ENCODE measurements at places on chromosomes 12 and 14.
A peak's percentile ranks its signal among the peaks of the same experiment; 100 is the strongest.

DNA sequence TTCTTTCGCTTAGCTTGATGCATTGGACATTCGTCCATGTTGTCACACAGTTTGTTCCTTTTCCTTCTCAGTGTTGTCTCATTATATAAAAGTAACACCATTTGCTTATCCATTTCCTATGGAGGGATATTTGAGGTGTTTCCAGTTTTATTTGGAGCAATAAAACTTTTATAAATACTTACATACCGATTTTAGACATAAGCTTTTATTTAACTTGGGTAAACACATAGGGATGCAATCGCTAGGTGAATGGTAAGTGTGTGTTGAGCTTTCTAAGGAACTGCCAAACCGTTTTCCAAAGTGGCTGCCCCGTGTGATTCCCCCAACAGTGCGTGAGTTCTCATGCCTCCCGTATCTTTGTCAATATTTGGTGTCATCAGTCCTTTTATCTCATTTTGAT is 95.2 kb upstream of the DYNC1H1 start:
- DNase-seq = no peak

DNA sequence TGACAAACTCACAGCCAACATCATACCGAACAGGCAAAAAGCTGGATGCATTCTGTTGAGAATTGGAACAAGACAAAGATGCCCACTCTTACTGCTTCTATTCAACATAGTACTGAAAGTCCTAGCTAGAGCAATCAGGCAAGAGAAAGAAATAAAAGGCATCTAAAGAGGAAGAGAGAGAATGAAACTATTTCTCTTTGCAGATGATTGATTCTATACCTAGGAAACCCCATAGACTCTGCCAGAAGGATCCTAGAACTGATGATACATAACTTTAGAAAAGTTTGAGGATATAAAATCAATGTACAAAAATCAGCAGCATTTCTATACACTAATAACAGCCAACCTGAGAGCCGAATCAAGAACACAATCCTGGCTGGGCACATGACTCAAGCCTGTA is 6.1 kb upstream of the ANO6 start:
- no peak for DNase-seq

DNA sequence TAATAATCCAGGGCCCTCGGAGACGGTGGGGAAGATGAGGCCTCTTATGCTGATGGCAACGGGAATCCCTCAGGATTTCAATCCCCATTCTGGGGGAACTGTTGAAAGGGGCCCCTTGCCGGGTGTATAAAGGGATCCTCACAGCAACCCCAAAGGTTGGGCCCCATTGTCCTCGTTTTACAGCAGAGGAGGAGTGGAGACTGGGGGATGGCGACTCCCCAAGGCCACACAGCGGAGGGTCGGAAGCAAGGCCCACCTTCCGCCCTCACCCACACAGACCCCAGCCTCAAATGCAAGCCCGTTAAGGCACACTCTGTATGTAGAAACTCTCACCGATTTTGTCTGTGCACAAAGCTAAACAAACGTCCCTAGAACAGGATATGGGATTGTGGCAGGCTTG is 327.9 kb upstream of the DIO3 start:
- DNase-seq = no peak

GRCh38 chr12:10690906-10691305 is 17.1 kb upstream of the STYK1 start:
- no peak for DNase-seq

DNA sequence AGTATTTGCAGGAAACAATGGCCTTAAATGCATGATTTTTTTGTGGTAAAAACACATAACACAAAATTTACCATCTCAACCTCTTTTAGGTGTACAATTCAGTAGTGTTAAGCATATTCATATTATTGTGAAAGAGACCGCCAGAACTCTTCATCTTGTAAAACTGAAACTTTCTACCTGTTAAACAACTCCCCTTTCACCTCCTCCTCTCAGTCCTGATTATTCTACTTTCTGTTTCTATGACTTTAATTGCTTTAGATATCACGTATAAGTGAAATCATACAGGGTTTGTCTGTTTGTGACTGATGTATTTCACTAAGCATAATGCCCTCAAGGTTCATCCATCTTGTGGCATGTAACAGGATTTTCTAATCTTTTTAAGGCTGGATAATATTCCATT is 353.4 kb downstream of the ADAMTS20 start:
- DNase-seq = no peak

GRCh38 chr14:65808390-65808789 is 395.9 kb downstream of the FUT8 start:
- DNase-seq = no peak

- DNase-seq = no peak
Measured at GRCh38 chr14:97544571-97544970, 747.4 kb downstream of the VRK1 start.

DNA sequence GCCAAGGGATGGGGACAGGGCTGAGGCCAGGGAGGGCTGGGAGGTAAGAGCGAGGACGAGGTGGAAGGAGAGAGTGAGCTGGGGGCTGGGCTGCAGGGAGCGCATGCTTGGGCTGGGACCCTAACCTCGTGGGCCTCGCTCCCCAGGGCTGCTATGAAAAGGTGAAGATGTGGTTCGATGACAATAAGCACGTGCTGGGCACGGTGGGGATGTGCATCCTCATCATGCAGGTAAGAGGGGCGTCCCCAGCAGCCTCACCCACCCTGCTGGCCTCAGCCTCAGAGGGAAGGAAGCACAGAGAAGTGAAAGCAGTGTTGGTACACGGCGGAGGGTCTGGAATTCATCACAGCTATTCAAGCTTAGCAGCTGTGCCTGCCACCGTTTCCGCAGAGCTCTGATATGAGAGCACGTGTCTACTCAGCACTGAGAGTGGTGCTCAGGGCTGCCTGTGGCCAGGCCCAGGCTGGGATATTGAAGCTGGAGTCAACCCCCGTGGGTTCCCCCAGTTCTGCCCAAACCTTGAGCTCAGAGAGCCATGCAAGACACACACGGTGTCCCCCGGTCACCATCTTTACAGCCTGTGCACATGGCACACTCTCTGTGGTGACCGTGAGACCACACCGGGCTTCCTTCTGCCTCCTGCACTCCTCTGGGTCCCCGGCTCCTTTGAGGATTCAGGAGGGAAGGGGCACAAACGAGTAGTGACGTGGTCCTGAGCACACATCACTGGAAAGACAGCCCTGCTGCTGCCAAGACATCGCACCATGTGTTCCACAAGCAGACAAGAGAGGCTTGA is 204.6 kb downstream of the TSPAN9 start:
- DNase-seq = no peak

GRCh38 chr14:64210216-64210615 is 84.0 kb downstream of the ESR2 start:
- DNase-seq = no peak

DNA sequence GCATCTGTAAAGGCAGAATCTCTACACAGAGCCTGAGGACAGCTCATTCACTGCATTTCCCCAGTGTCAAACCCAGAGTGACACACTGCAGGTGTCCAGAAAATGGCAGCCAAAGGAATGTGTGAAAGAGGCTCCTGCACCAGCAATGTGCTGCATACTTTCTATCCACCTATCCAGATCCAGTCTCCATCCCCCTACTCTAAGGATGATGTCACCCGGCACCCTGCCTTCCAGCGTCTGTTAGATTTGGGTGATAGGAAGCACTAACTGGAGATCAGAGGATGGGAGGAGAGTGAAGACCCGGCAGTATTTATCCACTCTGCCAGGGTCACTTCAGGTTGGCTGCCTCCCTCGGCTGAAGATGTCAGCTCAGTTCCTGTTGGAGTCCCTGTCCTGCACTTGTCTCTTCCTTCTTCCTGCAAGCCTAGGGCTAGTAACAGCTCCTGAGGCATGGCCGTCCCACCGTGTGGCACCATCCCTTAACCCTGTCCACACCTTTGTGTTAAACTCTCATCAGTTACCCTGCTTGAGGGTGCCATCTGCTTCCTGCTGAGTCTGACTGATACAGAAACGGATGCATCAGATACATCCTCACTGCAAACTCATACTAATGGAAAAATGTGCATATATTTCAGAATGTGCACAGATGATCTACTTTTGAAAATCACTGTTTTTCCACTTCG is 13.0 kb upstream of the GPR68 start:
- DNase-seq = no peak

- peak; percentile 16 for DNase-seq
Measured at GRCh38 chr12:76455582-76456345, 103.8 kb downstream of the OSBPL8 start.

GRCh38 chr14:77318006-77318553 is 2.6 kb downstream of the POMT2 start:
- no peak for DNase-seq

DNA sequence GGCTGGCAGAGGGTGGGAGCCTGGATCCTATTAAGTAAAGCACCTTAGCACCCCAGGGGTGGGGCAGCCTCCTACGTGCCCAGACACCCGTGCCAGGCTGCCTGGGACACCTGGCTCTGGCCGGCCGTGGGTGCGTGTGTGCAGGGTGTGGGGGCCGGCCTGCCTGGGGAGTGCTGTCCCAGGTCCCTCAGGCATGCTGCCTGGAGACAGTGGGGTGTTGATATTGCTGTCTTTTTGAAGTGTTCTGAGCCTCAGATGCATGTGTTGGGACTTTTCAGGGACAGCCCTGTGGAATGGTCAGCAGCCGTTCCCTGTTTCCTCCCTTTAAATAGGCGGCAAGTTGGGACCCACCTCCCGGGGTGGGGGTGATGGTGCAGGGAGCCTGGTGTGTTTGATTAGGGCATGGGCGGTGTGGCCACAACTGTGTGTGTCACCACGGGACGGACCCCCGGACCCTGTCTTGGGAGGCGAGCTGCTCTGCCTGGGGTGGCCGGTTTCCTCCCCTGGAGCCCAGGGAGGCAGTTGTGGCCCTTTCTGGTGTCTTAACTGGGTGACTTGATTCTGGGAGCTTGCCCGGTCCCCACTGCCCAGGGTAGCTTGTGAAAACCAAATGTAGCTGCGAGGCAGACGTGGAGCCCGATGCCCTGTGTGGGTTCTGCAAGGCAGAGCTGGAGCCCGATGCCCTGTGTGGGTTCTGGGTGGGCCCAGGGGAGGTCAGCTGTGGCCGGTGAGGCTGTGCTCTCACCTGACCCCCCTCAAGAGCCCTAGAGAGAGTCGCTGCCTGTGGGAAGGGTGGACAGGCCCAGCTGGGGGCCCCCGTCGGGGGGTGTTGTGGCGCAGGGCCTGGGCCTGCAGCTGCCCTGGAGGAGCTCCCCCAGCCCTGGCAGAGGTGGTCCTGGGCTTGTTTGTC is 8.2 kb downstream of the ULK1 start:
- no peak for DNase-seq

GRCh38 chr12:116551952-116552772 is 7.0 kb upstream of the MAP1LC3B2 start:
- DNase-seq = peak; percentile 68

DNA sequence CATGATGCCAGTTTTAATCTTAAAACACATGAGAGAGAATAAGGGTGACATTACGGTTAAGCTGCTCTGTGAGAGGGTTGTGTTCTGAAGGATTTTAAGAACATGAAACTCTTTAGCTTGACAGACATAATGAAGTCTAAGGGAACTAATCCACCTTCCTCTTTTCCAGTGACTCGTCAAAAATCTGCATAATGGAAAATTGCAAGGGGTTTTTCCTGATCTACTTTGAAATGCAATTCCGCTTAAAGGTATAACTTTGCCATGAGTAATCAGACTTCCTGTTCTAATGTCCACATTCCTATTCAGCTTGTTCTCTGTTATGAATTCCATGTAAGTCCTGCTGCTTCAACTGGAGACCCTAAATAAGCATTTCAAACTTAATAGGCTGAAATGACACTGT is at the start of gene ZNF705A:
Gene ZNF705A (plus strand): TSS at position 171 of the 400 bp plus-strand sequence. CDS start 15,611 bp downstream, outside the sequence.
- peak; percentile 28 for DNase-seq

DNA sequence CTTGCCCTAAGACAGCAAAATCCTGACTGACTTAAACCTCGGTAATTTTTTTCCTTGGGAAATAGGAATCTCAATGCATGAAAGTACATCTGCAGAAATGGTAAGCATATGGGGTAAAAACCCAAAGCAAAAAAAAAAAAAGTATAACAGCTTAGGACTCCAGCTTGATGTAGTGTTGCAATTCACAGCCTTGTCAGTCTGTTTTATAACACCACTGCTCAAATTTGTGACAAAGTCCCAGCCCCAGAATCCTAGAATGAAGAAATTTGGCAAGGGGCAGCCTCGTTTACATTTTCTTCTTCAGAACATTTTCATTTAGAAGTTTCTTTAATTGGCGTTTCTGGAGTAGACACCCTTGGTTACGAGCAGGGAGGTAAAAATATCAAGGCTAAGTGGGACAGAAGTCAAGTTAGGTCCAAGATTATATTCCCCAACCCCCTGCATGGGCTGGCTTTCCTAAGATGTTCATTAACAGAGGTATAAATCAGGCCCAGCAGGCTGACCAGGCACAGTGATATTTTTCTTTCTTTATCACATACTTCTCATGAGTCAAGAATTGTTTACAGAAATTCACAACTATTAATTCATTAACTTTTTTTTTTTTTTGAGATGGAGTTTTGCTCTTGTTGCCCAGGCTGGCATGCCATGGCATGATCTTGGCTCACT is 424.0 kb downstream of the RMST start:
- DNase-seq = no peak

DNA sequence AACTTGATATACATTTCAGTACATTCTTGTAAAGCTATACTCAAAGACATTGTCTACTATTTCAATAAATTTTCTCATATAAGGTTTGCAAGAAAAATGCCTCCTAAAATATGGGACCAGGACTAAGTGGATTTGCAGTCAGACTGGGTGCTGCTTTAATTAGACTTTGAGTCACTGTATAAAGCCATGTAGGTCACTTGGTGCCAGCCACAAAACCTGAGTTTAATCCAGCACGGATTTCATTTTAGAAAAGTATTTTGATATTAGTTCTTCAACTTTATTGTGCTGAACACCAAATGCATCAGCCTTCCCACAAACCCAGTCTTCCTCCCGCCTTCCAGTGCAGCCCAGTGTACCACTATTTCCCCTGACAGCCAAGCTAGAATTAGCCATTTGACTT is 9.9 kb upstream of the NID2 start:
- DNase-seq = no peak

DNA sequence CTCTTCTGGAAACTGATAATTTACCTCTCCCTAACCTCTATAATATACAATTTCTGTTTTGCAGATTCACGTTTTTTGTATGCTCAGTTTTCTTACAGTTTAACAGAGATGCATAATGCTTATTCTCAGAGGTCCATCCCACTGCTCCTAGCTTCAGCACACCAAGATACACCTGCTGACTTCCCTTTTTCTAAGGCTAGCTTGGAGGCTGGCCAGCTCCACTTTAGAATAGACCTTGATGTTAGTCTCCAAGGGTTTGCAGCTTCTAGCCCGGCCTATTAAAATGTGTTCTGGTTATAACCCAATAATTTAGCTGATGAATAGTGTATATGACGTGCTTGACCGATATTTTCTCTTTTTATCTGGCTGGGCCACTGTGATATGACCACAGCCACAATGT is 261.2 kb downstream of the EGLN3 start:
- no peak for DNase-seq

GRCh38 chr12:89642959-89643358 is 65.7 kb downstream of the ATP2B1 start:
- no peak for DNase-seq

GRCh38 chr14:76729258-76729657 is 32.0 kb upstream of the VASH1 start:
- DNase-seq = no peak

GRCh38 chr14:50402965-50403364 is 6.3 kb upstream of the CDKL1 start:
- DNase-seq = no peak
